ENCODE measurements at places on chromosomes 7 and 10.

DNA sequence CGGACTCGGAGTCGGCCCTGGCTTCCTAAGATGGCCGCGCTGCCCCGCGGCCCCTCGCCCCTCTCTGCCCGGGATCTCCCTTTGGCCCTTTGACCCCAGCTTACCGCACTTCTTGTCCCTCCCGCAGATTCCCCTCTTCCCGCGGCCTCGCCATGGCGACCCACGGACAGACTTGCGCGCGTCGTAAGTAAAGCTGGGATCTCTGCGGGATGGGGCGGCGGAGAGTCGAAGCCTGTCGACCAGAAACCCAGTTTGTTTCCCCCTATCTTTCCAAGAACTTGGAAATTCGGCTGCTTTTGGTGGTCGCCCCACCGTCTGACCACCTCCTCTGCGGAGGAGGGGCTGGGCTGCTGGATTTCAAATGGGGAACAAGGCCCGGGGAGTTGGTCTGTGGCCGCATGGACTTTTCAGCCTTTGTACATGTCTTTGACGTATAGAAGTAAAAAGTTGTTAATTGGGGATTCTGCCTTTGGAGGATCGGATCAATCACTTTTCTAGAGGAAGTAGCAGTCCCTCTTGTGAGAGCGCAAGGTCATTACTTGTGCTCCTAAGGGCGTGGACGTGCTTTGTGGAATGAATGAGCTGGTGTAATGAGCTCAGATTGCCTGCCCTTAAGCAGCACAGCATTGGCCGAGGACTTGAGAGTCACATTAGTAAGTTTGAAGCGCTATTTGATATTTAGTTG is 553 bp downstream of the VDAC2 start:
- DNase-seq = no peak

- DNase-seq = no peak
Measured at GRCh38 chr10:66783316-66783715, 142.5 kb upstream of the LRRTM3 start.

DNA sequence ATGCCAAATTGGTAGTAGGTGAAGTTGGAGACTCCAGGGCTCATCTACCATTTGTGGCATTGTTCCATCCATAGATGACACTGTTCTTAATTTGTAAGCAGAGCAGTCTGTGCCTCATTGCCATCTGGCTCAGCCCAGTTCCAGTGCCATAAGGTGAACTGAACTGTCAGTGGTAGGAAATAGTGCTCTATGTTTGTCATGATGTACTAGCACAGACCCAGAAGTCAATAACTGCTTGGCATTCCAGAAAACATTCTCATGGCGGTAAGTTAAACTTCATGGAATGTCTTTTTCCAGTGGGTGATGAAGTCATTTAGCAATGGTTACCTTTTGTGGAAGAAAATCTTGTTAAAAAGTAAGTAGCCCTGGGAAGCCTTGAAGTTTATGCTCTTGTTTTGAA is 302.7 kb downstream of the SUGCT start:
- DNase-seq = no peak

- DNase-seq = no peak
Measured at GRCh38 chr7:100895701-100895955, at the start of gene ACHE. Gene ACHE (minus strand): TSS chr7:100895888. CDS start chr7:100894232, 1,656 bp downstream.

GRCh38 chr10:127813290-127813689 is 76.3 kb downstream of the FOXI2 start:
- DNase-seq = no peak

DNA sequence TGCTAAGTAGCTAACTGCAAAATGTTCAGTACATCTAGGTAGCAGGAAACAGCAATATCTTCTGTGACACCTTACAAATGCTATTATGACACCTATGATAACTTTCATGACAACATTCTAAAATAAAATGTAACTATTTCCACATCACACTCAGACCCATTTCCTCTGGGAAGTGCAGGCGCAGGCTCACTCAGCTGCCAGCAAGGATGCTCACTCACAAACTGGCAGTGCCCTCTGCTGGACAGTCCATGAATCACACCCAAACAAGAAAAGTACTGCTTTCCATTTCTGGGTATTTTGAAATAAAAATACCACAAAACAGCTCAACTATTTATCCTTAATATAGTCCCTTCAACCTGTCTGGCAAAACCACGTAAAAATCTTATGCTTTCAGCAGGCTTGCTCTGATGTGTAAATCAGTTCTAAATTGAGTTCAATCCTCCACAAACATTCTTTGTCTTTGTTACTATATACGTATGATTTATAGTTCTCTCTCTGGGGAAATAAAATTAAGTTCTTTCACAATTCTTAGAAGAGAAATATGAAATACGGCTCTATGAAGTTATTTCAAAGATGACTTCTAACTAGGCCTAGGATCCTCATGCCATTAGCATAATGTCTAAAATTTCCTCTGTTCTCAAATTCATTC is 176.6 kb downstream of the PARD3 start:
- DNase-seq = peak; percentile 61

GRCh38 chr7:127382301-127383085 is 10.0 kb downstream of the ZNF800 start:
- no peak for DNase-seq

DNA sequence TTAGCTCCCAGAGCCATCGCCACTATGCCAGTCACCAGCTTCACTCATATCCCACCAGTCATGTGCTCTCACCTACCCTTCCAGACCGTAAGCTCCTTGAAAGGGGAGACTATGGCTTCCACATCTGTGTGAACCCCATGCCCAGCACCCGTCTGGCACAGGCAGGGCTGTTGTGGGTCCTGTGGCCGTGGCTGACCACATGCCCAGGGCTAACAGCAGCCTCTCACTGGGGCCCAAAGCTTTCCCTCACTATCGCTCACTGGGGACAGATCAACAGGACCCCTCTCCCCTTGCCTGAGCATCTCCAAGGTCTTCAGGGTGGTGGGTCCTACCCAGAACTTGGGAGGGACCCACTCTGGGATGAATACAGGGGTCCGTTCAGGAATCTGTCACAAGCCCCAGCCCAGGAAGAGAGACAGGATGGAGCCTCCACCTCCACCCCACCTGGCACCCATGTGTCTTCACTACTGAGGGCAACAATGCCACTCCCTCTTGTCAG is 303.9 kb downstream of the GRID1 start:
- no peak for DNase-seq

DNA sequence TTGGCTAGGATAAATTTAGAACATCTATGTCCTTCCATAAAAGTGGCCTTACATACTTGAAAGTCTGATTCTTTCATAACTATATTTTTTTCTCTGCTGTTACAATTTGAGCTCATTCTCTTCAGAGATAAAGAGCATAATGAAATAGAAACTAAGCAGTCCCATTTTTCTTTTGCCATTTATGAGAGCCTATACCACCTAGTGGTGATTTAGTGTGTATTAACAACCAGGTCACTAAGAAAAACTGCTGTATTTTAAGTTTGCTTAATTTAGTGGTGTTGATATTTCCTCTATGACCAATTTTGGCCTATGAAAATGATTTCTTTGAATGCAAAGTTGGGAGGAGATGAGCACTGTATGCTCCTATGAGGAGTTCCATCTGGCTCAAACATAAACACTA is 88.7 kb upstream of the ZWINT start:
- DNase-seq = no peak

DNA sequence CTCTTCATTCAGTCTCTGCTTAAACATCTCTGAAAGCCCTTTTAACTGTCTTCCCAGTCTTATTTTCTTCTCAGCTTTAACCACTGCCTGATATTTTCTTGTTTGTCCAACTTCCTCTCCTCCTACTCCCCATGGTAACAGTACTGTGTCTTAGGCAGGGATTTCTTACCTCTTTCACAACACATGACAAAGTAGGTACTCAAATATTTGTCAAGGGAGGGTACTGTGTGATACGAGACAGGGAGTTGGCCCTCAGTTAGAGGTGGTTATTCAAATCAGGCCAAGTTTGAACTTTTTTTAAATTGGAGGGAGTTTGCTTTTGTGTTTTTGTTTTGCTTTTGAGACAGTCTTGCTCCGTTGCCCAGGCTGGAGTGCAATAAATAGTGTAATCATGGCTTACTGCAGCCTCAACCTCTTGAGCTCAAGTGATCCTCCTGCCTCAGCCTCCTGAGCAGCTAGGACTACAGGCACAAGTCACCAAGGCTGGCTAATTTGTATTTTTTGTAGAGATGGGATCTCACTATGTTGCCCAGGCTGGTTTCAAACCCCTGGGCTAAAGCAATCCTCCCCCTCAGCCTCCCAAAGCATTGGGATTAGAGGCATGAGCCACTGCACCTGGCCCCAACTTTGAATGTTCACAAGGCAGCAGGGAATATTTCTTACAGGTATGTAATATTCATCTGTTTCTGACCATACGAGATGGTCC is 2.5 kb upstream of the KPNA7 start:
- no peak for DNase-seq

DNA sequence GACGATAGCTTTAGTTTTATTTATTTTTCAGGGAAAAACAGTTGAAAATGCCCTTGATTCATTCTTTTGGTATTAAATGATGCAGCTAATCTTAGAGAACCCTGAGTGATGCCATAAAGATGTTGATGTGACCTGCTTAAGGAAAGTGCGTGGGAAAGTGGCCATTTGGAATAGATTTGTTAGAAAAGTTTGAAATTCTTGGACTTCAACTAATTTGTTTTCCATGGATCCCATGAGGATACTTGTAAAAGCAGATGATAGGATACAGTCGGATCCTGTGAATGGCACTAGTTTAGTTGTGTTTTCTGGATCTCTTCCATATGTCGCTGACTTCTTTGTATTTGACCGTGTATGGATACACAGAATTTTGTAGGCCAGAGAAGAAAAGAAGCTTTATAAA is 69.0 kb downstream of the SEPTIN7 start:
- no peak for DNase-seq

DNA sequence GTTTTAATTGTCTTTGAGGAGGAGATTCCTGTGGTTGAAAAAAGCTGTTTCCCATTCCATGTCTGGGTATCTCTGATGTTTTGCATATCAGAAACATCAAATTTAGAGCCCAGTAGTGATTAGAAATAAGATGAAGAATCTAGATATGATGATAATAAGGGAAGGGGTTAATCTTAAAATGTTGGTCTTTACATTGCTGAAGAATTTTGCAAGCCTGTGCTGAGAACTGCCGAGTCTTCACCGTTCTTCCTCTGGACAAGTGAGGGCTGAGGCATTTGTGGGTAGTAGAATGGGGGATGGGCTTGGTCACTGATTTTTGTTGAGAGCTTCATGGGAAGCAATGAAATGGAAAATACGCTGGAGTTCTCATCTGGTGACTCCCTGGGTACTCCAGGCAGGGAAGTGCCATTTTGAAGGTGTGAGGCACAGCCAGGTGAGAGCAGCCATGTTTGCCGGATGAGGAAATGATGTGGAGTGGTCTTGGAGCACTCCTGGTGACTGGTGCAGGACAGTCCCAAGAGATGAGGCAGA is 10.2 kb downstream of the TCF7L2 start:
- DNase-seq = no peak

- DNase-seq = peak; percentile 45
Measured at GRCh38 chr7:8442814-8443304, 9.4 kb downstream of the NXPH1 start.

GRCh38 chr10:111297351-111297848 is 220.6 kb downstream of the ADRA2A start:
- DNase-seq = no peak

DNA sequence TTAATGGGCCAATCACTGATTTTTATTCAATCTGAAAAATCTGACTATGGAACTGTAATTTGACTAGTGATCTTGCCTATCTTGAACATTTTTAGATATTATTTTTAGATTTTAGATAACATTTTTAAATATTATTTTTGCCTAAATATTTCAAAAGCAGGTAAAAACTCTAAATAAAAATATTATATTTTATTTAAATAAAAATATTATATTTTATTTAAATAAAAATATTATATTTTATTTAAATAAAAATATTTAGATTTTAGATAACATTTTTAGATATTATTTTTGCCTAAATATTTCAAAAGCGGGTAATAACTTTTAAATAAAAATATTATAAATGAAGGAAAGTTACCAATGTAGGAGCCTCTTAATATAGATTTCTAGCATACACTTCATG is 187.8 kb downstream of the PHF14 start:
- no peak for DNase-seq

GRCh38 chr10:133351408-133352318 is 4.5 kb downstream of the PRAP1 start:
- no peak for DNase-seq

DNA sequence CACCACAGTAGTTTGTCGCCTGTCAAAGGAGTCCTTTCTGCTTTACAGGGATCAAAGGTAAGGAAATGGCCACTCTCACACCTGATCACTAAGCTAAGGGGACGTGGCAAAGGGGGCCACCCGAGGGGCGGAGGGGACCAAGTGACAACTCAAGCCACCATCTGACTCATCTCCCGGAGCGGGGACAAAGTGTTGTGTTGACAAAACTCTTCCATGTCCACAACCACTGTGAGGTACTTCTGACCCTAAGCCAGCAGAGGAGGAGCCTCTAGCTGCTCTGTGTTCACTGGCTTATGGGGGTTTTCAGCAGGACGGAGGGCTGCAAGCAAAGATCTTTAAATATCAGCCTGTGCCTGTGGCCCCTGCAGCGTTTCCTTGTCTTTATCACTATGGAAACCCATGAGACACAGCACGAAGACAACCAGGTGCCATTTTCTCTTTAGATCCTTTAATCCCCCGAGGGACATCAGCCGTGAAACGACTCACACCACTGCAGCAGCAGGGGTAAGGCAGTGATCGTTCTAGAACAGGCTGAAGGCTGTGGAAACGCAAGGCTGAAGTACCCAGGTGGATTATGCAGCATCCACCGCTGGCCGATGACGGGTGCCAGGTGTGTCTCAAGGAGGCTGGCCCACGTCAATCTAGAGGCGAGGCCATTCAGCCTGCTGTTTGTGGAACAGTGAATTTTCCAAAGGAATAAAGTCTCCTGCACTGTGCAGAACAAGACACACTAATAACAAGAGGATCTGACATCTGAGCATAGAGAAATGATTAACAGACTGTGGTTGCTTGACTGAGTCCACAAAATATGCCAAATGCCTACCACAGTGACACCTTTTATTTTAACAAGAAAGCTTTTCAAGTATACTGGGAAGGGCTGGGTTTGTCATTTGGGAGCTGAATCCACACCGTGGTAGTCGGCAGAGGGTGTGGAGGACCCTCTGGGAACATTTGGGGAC is 26.6 kb upstream of the DDC start:
- DNase-seq = no peak

- DNase-seq = no peak
Measured at GRCh38 chr7:122018032-122018431, 126.0 kb downstream of the AASS start.

DNA sequence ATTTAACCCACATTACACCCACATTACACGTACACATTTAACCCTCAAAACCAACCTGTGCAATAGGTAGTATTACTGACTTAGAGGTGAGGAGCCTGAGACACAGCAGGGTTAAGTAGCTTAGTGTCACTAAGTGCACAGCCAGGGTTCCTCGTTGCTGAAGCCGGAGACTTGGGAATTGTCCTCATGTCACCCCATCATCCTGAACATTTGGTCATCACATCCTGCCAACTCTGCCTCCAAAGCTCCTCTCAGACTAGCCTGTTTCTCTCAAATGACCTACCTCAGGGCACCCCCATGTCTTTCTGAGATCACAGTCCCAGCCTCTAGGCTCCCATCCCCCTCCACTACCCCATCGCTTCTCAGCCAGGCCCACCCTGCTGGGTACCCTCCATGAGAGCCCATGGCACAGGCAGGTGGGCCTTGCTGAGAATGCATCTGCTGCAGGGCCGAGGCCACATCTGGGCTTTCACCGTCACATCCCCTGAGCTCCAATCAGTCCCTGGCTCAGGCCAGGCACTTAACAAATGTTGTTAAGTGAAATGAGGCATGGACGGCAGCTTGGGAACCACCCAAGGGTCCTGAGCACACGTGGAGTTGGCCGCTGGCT is 21.1 kb upstream of the PCBD1 start:
- no peak for DNase-seq

GRCh38 chr7:133854739-133855138 is 272.4 kb upstream of the LRGUK start:
- DNase-seq = no peak
